Fibroblast of skin of back (primary cell): ENCODE measurements at places on chromosomes 3 and 15.
A peak's percentile ranks its signal among the peaks of the same experiment; 100 is the strongest.

- no peak for DNase-seq
These were observed 28.9 kb upstream of the GPD1L start for GRCh38 chr3:32077260-32078084.

GRCh38 chr3:116083683-116084082, 361.6 kb downstream of the LSAMP start:
- DNase-seq, result peak; percentile 41

GRCh38 chr3:181919375-181919774, 207.7 kb downstream of the SOX2 start:
- DNase-seq, result peak; percentile 10

DNA sequence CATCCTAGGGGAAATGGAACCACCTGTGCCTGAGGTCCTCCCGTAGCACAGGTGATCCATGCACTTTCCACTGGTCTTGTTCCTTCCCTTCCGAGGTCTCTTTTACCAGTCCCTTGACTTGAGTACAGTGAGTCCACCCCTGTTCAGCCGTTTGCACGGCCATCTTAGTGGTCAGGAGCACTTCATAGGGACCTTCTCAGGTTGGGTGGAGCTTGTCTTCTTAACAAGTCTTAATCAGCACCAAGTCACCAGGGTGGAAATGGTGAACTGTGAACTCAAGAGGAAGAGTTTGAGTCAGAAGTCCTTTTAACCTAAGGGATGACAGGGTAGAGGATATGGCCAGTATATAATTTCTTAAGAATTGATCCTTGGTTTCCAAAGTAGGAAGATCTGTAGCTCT, 21.4 kb downstream of the ARL8B start:
- no peak for DNase-seq

DNA sequence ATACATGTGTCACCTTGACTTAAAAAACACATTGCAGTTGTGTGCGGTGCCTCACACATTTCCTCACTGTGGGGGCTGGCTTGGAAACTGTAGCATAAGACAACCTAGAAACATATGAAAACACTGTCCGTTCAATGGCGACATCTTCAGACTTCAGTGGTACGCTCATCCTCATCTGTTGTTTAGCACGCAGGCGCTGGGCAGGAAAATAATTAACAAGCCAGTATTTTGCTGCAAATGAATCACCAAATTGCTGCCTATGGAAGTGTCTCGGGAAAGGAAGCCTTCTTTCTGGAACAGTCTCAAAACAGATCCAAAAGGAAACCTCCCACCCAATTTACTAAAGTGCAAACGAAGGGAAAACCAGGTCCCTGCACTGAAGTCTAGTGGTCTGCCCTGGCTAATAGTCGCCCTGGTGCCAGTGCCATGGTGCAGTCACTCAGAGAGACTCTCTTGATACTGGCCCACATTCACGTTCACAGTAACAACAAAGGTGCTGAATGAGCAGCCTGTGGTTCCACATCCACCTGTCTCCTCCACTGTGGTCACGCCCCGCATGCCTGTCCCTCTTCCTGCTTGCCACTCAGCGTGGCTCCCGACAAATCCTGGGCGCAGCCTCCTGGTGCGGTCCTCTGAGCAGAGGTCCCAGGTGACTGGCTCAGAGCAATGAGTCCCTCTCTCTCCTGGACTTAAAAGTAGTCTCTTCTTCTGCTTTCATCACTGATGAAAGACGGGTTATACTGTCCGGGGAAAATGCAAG, 35.6 kb upstream of the MUC13 start:
- DNase-seq, result no peak

DNA sequence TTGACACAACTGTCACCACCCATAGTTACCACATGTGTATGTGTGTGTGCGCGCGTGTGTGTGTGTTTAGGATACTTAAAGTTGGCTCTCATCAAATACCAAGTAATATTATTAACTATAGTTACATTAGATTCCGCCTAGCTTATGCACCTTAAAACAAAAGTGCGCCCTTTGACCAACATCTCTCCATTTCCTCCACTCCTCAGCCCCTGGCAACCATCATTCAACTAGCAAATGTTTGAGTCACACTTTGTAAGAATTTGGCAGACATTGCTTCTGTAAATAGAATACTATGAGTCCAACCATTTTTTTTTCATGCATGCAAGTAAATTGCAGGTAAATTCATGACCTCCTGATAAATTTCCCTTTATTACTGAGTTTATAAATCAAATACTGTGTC, 169.3 kb downstream of the GBE1 start:
- peak; percentile 31 for DNase-seq

GRCh38 chr15:70617076-70617910, 146.1 kb downstream of the UACA start:
- peak; percentile 46 for DNase-seq

DNA sequence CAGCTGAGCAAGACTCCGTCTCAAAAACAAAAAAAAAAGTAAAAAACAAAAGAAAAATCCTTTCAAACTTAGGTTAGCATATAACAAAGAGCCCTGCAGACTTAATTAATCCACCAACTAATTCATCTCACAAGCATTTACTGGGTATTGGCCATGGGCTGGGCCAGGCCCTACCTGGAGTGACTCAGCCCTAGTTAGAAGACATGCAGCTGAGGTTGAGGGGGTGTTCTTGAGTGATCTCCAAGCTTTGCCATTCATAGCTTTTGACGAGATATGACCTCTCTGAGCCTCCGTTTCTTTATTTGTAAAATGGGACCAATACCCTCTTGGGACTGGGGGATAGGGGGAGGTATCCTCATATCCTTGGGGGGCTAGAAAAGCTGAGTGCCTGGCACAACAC, 7.8 kb downstream of the FBXL22 start:
- no peak for DNase-seq

GRCh38 chr15:37080261-37080921, 20.0 kb downstream of the MEIS2 start:
- DNase-seq, result no peak

- no peak for DNase-seq
These were observed 21.3 kb downstream of the GSK3B start for GRCh38 chr3:120072867-120073525.

DNA sequence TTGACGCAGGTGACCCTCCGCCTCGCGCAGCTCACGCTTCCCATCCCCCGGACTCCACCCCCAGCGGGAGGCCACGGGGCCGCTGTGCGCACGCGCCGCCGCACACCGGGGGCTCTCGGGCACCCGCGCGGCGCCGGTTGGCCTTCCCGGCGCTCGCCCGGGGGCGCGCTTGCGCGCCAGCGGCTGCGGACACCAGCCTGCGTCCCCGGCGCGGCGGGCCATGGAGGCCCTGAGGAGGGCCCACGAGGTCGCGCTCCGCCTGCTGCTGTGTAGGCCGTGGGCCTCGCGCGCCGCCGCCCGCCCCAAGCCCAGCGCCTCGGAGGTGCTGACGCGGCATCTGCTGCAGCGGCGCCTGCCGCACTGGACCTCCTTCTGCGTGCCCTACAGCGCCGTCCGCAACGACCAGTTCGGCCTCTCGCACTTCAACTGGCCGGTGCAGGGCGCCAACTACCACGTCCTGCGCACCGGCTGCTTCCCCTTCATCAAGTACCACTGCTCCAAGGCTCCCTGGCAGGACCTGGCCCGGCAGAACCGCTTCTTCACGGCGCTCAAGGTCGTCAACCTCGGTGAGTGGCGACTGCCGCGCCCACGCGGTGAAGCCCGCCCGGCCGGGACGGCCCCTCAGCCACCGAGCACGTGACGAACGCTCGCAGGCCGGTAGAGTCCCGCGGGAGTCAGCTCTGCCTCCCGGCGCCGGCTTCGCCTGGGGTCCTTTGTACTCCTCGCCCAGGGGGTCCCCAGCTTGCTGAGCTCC, at the start of gene C15orf61:
TSS of gene C15orf61 (plus strand) at position 103 of the 754 bp plus-strand sequence. CDS start at position 221, 118 bp downstream.
- DNase-seq, result peak; percentile 84

GRCh38 chr15:80403712-80404056, 498 bp upstream of the ARNT2 start:
- peak; percentile 17 for DNase-seq

- DNase-seq, result no peak
These were observed 11.0 kb downstream of the CRTC3 start for GRCh38 chr15:90540768-90541167.

DNA sequence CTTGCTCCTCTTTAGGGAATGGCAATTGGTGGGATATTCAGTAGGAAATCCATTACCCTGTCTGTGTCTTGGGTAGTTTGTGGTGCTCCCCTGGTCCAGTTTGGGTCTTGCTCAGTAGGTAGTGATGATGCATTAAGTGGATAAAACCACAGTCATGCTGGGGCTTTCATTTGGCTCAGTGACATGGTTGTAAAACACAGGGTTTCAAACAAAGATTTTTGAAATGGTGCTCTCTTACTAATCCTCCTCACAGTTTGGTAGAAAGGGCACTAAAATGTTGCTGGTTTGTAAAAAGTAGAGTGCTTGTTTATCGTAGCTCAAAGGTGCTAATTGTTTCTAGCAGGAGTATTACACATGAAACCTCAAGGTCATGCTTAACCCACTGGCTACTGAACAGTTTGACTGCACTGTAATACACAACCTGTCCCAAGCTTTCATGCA, 22.9 kb downstream of the BBX start:
- no peak for DNase-seq

GRCh38 chr15:78454992-78455391, 17.0 kb downstream of the IREB2 start:
- no peak for DNase-seq

DNA sequence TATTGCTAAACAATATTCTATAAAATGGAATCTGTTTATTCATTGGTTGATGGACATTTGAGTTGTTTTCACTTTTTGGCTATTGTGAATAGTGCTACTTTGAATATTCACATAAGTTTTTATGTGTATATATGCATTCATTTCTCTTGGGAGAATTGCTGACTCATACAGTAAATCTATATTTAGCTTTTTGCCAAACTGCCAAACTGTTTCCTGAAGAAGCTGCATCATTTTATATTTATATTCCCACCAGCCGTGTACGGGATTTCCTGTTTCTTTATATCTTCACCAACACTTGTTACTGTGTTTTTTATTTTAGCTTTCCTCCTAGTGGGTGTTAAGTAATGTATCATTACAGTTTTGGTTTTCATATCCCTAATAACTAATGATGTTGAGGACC, 12.5 kb upstream of the TCAIM start:
- peak; percentile 55 for DNase-seq

DNA sequence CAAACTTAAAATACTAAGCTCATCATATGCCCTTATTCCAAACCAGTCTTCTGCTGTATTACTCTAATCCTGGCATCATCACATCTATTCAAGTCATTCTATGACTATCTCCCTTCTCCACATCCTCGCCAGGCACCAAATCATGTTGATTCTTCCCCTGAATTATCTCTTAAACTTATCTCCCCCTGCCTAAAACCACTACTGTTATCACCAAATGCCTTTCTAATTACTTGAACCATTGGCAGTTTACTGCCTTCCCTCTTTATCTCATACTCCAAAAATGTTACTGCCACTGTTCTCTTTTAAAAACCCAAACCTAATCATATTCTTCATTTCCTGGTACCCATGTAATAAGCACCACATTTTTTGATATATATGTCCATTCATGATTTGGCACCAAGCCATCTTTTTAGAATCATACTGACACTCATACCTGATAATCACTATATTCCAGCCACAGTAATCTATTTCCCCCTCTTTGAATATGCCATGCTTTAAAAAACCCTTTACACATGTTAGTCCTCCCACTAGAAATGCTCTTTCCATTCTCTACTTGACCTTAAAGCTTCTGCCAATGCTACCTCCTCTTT, 126.8 kb downstream of the PEAK1 start:
- peak; percentile 15 for DNase-seq

DNA sequence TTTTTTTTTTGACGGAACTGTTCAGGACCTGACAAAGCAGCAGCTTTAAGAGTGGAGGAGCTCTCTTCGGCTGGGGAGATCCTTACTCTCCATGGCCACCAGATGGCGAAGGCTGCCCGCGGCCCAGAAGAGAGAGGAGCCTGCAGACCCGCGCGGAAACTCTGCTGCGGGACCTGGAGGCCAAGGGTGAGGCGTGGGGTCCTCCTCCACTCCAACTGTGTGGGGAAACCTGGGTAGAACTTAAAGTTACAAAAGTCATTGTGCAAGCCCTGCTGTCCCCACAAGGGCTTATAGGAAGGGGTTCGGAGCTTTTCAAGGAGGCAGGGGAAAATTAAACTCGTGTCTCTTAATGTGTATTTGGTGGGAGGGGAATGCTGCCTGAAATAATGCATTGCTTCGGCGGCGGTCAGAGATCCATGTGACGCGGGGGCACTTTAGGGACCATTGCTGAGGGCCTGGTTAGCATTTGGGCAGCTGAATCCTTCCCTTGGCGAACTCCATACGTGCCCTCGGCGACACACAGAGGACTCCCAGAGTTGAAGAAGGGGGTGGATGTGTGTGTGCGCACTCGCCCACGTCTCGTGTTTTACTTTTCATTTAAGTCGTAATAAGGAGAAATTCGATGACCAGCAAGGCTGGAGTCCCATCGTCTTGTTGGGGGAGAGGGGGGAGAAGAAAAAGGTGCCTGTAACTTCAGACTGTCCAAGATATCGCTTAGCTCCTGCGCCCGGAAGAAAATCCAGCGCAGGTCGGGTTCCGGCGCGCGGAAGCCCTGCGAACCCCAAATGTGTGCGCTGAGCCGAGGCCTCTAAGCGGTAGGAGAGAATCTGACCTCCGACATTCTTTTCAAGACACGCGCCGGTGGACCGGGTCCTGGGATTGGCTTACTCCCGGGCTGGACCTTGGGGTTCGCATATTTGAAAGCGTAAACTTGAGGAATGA, 9.7 kb downstream of the EOMES start:
- DNase-seq, result peak; percentile 79

DNA sequence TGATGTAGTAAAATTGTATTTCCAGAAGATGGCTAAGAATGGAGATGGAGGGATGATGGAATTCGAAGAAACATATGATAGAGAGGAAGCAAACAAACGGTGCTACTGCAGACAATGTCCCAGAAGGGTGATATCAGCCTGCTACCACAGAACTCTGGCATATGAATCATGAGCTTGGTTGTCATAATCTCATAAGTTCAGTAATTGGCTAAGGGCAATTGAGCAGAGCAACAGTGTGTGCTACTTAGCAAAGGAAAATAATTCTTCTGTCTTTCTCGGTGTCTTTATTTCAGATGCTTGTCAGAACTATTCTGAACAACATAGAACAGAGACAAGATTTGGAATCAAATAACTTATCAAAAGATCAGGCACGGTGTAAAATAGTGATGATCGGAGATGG, 407.3 kb downstream of the GBE1 start:
- peak; percentile 1 for DNase-seq

- no peak for DNase-seq
These were observed 208.9 kb upstream of the TPM1 start for GRCh38 chr15:62833646-62834045.
